ENCODE measurements at places on chromosomes 12 and 14.

DNA sequence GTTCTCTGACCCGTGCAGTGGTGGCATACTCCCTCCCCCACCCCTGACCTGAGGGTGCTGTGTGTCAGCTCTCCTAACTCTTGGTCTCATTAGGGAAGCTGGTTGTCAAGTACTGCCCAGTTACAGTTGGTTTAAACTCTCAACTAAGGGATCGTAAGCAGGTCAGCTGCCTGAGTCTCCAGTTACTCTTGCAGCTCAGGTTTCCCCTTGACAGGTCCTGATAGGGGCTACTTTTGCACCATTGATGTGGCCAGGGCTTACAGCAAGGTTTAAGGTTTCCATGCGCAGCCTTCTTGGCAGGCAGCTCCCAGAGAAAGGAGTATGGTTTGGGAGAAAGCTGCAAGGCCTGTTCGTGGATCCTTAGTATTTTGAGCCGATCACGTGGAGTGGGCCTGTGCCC lies 74.5 kb downstream of the ETV6 start:
- DNase-seq, result no peak

DNA sequence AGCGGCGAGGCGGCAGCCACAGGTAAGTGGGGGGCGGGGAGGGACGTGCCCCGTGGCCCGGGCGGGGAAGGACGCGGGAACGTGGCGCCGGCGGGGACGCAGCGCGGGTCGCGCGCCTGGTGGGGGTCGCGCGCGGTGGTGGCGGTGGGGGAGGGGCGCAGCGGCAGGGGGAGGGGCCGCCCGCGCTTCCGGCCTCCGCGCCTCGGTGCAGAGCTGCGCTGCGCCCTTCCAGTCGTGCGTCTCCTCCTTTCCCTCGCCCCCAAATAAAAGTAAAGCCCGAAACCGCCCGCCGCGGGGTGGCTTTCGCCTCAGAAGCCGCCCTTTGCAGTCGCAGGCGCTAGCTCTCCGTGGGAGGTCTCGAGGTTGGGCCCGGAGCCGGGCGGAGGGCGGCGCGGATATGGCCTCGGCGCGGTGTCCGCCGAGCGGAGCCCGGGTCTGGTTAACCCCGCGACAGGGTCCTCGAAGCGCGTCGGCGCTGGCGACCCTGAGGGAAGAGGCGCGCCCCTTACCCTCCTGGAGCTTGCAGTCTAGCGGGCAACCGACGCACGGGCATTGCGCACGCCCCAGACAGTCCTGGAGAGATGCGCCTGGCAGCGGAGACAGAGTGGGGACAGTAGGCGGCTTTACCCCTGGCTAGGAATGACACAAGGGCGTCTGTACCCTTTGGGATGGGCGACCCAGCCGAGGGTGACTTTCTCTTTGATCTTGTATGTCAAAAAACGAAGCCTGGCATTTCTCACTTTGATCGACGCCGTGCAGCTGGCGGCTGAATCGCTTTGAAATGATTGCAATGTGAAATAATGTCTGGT lies 589 bp downstream of the ATF1 start:
- DNase-seq, result peak; percentile 69

DNA sequence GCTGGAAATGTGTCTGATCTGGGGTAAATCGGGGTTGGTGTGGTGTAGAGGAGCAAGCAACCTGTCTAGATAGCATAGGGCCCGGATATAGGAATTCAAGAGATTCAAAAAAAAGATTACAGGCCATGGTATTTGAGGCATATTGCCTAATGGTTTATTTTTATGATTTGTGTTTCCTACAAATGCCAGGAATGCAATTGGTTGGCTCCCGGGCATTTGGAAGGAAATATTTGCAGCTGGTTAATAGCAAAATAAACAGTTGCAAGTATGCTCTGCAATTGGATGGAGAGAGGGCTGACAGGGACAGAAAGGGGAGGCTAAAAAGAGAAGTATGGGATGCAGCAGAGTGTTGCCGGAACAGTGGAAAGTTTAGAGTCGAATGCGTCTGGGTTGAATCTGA lies 315.6 kb upstream of the ATP2B1 start:
- no peak for DNase-seq

GRCh38 chr12:122836027-122836921 lies 1.0 kb downstream of the HIP1R start:
- DNase-seq, result peak; percentile 55

GRCh38 chr12:10661338-10661737 lies 12.5 kb downstream of the STYK1 start:
- no peak for DNase-seq

DNA sequence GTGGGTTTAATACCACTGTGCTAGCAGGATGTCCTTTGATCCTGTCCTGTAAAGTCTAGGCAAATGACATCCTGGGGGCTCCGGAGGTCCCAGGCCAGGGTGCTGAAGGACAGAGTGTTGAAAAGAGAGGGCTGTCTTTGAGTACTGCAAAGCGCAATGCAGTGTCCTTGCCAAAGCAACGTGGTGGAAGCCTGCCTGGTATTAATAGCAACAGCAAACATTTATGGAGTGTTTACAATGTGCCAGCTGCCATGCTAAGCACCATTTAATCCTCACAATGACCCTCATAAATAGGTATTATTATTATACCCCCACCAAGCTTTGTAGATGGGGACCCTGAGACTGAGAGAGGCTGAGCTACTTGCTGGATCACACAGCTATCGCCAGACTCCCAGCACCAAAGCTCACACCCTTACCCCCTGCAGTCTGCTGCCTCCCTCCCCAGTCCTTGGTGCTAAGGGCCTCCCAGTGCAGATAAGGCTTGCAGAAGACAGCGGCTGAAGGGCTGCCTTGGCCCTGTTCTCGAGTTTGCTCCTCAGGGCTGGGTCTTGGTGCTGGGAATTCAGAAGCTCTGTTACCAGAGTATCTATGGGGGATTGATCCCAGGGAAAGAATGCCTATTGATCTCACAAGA lies 427.7 kb downstream of the FUT8 start:
- no peak for DNase-seq

- no peak for DNase-seq
These were observed 102.5 kb downstream of the SPTSSA start for GRCh38 chr14:34359420-34360117.

- DNase-seq, result no peak
These were observed 56.1 kb upstream of the PCED1B start for GRCh38 chr12:47023311-47023710.

DNA sequence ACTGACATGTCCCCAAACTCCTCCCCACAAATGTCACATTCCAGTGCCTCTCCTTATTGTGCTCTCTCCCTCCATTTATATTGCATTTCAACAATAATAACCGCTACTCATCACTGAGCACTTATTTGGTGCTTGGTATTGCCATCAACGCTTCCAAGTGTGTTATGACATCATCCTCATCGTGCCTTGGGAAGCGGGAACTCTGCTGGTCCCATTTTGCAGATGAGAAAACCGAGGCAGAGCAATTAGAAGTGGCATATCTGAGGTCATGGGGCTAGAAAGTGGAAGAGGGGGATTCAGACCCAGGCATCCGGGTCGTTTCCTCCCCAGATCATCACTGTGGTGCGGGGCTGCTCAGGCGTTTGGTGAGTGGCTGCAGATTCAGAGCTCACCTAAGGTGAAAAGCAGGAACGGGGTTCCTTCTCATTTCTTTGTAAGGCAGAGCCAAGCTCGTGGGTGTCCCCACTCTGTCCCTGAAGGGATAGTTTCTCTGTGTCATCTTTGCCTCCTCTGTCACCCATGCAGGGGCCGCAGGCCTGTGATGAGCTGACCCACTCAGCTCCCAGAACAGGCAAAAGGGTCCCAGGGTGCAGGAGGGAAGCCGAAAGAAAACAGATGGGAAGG lies 5.5 kb upstream of the FZD10 start:
- DNase-seq, result no peak

- DNase-seq, result peak; percentile 93
These were observed 26.1 kb upstream of the UBC start for GRCh38 chr12:124940393-124941169.

GRCh38 chr14:89891055-89891454 lies 63.5 kb downstream of the EFCAB11 start:
- DNase-seq, result no peak

GRCh38 chr12:128228581-128228980 lies 38.4 kb upstream of the TMEM132C start:
- no peak for DNase-seq

- DNase-seq, result no peak
These were observed 12.4 kb downstream of the BEST3 start for GRCh38 chr12:69686731-69687130.

DNA sequence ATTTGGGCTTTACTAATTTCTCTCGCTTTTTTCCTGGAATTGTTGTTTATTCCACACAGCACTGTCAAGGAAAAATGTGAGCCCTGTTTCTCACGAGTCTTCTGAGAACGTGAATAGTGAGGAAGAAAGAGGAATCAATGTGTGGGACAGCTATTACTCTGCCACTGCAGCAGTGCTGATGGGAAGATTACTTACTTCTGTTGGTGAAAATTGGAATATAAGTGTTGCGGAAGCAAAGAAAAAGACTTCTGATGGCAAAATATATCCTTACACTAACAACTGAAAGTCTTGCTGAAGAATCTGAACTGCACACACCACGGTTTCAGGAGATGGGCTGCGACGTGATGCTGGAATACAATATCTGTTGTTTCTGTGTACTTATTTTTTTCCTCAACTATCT lies 884.2 kb downstream of the AACS start:
- DNase-seq, result no peak

- no peak for DNase-seq
These were observed 131.6 kb downstream of the PPFIA2 start for GRCh38 chr12:81627336-81628189.

- DNase-seq, result no peak
These were observed 172.2 kb upstream of the ATP2B1 start for GRCh38 chr12:89880690-89881350.

- peak; percentile 90 for DNase-seq
These were observed 911 bp upstream of the SCNN1A start for GRCh38 chr12:6376079-6376869.

- no peak for DNase-seq
These were observed 15.5 kb downstream of the ASB2 start for GRCh38 chr14:93960774-93961438.

GRCh38 chr12:54363618-54364017 lies 668 bp downstream of the GPR84 start:
- no peak for DNase-seq

DNA sequence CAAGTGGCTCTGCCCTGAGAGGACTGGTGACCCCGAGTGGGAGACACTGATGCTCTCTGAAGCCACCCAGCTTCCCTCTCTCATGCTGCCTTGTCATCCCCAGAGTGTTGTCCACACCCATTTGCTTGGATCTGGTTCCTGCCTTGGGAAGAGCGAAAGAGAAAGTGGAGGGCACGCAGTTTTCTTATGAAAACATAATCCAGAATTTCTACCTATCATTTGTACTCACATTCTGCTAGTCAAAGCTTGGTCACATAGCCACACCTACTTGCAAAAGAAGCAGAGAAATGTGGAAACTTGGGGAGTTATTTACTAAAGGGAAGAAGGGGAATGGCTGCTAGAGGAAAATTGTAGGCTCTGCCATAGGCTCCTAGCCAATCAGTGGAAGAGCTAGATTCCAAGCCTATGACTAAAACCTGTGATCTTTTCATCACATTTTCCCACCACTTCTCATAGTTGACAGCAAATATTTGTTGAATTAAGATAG lies 326.3 kb downstream of the ZFP36L1 start:
- no peak for DNase-seq

DNA sequence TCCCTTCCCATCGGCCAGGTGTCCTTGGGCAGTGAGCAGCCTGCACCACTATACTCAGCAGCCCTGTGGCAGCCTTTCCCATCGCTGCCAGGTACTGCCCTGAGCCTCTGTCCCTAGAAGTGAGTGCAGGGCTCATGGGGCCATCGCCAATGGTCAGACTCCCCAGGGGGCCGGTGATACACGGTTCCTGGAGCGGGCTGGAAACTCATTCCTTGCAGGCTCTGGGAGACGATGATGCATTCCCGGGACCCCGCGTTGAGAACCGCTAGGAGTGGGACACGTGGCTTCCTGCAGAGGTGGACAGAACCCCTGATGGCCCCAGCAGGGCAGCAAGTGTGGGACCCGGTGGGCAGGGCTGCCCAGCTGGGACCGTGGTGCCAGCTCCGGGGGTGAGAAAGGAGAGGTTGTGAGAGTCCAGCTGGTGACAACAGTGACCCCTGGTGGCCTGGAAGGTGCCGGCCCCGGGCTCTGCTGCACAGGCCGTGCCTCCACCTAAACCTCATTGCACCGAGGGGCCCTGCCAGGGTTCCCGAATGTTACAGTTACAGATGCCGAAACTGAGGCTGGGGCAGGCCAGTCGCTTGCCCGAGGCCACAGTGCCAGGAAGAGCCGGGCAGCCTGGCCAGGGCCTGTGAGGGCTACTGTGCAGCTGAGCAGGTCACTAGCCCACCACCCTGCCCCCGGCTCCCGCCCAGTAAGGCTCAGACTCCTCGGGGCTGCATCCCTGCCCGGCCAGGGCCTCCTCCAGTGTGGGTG lies 33.8 kb downstream of the FBRSL1 start:
- peak; percentile 81 for DNase-seq

DNA sequence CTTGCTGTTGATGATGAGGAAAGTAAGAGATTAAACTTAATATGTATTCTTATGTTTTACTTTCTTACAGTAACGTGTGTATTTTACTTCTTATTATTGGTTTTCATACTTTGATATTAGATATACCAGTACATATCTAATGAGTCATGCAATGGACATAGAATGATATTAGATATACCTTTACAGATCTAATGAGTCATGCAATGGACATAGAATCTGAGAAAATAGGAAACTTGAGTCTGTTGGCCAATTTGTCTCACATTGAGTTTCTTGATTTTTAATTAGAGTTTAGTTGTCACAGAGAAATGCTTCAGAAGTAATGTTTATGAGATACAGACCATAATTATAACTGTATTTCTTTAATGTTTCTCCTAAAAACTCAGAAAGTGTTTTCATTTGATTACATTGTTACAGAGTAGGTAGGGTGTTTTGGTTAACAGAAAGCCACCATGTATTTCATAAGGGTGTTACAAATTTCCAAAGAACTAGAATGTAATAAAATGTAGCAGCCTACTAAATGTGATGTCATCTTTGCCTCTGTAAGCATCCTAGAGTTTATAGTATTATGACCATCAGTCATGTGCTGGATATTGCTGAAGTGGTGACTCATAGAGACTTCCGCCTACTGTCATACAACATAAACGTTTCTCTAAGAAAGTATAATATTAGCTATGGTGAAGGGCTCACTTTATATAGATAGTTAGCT lies 3.0 kb downstream of the GAS2L3 start:
- no peak for DNase-seq

DNA sequence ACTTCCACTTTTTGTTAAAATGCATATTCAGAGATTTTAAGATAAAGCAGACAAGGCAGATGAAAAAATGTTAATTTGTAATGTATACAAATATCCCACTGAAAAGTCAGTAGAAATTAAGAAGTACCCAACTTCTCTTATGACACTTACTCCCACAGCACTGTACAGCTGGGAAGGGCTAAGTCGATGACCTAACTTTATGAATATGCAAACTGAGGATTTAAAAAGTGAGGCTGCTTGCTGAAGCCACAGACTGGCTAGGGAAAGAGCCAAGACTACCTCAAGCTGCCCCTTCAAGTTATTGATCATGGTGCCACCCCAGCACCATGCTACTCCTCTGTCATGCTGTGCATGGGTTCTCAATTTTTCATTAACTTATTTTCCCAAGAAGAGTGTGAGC lies 17.0 kb downstream of the PPM1H start:
- DNase-seq, result no peak

- DNase-seq, result no peak
These were observed 247.9 kb upstream of the BTG1 start for GRCh38 chr12:92393504-92393903.
